ENCODE measurements at places on chromosomes 7 and 10.

DNA sequence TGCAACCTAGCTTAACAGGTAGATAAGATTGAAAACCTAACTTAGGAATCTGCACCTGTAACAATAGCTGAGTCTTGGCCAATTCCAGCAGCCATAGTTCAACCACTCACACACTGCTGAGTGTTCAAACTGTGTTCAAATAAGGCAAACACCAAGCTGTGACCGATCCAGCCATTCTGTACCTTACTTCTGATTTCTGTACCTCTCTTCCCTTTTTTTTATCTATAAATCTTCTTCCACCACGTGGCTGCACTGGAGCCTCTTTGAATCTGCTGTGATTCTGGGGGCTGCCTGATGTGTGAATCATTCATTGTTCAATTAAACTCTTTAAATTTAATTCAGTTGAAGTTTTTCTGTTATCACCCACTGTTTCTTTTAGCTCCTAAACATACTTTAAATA, 15.7 kb upstream of the FOXL3 start:
- no peak for DNase-seq

GRCh38 chr10:43228783-43229207, 38.1 kb downstream of the RASGEF1A start:
- DNase-seq = no peak

DNA sequence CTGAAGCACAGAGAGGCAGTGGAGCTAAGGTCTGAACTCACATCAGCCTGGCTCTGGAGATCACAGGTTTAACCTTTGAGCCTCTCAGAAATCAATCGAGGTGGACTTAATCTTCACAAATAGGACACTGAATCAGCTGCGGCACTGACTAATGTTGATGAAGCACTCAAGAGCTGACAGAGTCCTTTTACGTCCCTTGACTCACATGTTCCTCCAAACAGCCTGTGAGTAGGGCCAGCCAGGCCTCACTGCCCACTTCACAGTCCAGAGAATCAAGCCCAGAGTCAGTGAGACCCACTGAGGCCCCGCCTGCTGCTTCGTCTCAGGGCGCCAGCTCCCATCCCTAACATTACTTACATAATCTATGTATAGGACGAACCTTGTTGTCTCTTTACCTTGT, 63.1 kb downstream of the TNS3 start:
- no peak for DNase-seq

DNA sequence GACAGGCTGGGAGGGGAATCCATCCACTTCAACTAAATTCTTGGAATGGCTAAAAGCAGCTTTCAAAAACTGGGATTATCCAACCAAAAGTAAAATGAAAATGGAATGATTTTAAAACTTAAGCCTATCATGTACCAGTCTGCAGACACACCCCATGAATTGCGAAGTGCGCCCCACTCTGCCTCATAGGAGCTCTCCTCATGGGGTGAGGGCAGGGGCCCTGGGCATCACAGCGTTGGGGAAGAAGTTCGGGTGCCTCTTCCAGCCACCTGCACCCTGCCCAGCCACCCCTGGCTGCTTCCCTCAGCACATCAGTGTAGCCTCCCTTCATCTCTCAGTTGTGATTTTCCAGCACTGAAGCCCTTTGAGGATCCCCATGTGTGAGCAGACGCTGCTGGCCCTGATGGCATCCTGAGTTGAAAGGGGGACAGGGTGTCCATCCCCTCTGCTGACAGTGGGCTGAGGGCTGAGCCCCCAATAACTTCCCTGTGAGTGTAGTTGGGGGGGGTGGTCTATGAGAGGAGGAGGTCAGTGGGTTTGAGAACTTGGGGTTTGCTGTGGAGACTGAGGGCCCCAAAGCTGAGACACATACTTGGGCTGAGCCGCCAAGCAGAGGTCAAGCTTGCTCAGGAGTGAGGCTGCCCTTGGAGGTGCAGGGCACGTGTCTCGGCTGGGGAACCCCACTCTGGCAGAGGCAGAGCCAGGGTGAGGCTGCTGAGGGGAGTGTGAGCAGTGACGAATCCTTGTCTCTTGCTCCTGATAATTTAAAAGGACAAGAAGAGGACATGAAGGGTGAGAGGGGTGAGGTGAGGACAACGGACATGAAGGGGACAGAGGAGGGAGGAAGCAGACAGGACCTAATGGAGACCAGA, 542.1 kb downstream of the TCERG1L start:
- DNase-seq = no peak

- no peak for DNase-seq
Measured at GRCh38 chr7:73512018-73512780, 9.9 kb downstream of the BAZ1B start.

- no peak for DNase-seq
Measured at GRCh38 chr7:78444267-78444666, 645.7 kb downstream of the PHTF2 start.

DNA sequence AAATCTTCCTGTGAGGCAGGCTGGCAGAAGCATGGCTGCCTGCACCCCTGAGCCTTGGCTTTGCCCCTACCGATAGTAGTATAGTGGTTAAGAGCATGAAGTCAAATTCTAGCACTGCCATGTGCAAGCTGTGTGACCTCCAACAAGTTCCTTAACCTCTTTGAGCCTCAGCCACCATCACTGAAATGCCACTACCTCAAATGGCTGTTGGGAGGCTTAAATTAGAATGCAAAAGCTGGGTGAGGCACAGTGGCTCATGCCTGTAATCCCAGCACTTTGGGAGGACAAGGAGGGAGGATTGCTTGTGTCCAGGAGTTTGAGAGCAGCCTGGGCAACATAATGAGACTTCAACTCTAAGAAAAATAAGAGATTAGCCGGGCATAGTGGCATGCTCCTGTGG, 8.4 kb downstream of the SFRP5 start:
- DNase-seq = no peak

DNA sequence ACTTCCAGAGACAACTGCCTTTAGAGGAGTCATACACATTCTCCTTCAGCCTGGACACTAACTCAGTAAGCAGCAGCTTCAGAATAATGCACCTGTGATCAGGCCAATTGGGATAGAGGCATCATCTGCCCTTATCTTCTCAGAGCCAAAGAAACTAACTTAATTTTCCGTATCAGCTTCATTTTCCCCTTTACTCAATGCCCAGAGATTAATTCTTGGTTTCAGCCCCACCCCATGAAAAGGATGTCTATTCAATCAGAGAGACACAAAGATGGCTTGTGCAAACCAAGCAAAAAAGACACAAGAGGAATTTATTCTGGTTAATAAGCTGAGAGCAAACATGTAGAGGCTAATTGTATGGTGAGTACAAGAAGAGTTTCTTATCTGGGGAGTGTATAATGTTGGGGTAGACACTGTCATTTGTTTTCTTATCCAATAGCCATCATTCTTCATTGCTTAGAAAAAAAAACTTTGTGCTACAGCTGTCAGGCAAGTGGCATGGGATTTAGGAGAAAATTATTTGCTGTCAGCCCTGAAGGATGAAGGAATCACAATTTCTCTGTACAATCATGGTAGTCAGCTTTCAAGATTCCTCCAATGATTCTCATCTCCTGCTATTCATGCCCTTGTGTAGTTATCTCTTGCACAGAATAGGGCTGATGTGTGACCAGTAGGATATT, 38.7 kb upstream of the CCSER2 start:
- no peak for DNase-seq

GRCh38 chr7:148397551-148397950, 193.0 kb upstream of the C7orf33 start:
- DNase-seq = no peak

GRCh38 chr7:30997316-30997715, 33.6 kb downstream of the GHRHR start:
- no peak for DNase-seq

- no peak for DNase-seq
Measured at GRCh38 chr7:20454202-20454601, 123.5 kb downstream of the ITGB8 start.

DNA sequence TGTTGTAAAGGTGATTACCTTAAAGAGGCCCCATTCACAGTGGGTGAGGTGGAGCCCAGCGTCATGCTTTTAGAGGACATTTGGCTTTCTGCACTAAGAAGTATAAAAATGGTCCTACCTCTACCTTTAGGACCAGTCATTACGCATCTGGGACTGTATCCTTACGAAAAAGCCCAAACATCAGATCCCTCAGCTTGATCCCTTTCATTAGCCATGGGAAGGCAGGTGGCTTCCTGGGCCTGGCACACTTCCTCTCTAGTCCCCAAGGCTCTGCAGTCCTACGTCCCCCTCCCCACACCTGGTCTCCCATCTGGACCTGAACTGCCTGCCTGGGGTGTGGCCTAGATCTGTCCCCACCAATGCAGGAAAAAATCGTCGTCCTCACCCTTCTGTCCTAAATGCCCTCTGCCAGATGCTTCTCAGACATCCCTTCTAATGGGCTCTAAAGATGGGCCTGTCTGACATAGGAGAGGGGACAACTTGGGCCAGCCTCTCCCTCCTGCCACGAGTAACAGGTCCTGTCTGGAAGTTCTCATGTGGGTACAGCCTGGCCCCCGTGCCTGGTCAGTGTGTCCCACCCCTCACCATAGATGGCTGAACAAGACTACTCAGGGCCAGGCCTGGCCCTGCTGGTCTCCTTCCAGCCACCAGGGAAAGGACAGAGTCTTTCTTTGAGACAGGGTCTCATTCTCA, 11.8 kb upstream of the SLC18A3 start:
- no peak for DNase-seq

DNA sequence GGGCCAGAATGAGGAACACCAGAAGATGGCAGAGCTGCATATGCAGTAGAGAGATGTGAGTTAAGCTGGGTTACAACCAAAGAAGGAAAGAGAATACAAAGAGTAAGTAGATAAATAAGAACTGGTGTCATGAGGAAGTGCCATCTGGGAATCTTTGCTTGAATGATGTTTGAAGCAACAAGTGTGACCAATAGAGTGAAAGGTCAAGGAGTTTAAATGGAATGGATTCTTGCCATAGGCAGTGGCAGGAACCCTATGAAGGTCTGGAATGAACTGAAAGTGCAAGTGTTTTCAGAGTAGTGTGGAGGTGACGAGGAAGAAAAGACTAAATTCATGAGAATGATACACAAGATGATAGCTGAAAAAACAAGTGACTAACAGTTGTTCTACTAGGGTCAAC, 21.6 kb downstream of the MEST start:
- DNase-seq = no peak

DNA sequence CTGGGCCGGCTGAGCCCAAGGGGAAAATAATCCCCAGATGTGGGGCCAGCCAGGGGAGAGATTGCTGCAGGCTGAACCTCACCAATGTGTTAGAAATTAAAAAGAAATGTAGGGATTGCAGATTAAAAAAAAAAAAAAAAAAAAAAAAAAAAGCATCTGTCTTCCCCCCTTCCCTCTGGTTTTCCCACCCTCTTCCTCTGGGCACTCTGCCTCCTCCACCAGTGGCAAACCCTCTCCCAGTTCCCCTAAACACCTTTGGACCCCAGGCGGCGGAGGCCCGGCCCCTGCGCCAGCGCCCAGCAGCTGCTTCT, 7.1 kb downstream of the MNX1 start:
- DNase-seq = no peak

- DNase-seq = peak; percentile 60
Measured at GRCh38 chr7:150378115-150378852, 846 bp upstream of the ZNF775 start.

GRCh38 chr7:47605816-47606575, 24.1 kb upstream of the TNS3 start:
- no peak for DNase-seq

DNA sequence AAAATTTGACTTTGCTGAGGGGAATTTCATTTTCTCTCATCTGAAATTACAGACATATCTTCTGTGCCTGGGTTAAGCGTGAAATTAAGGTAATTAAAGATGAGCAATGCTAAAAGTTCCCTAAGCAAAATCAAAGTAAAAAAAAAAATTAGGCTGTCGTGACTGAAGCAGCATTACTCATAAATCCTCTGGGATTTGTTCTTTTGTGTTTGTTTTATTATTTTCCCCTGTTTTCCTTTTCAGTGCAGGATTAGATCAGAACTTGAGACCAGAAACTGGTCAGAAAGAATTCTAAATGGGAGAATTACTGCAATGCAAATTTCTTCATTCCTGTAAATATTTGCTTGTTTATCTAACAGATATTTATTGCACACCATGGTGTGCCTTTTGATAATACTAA, 141.4 kb upstream of the BET1 start:
- DNase-seq = no peak

DNA sequence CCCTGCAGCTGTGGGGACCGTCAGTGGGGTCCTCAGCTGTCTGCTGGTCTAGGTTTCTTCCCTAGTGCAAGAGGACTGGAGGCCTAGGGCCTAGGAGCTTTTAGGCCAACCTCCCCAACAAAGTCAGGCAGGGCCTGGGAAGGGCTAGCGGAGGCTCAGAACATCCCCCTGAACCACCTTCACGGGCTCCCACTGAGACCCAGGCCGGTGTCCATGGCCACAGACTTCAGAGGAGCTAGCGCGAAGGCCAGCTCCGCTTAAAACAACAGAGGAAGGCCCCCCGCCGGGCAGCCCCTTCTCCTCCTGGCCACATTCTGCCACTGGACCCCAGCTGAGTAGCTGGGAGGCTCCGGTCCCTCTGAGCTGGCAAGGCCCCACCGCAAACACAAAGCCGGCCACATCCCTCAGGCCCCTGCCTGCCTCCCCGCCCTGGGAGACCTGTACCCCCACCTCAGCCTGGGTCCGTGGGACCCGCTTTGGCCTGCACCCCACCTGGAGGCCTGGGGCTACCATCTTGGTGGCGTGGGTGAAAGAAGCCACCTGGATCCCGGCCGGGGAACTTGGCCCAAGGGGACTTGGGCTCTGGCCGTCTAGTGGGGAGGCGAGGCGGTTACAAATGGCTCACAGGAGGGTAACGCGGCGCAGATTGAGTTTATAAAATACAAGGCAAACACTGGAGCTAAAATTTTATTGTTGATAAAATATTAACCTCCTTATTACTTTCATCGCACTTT, 5.4 kb upstream of the UNCX start:
- DNase-seq = no peak

GRCh38 chr7:37826825-37827224, 21.6 kb upstream of the NME8 start:
- DNase-seq = no peak

DNA sequence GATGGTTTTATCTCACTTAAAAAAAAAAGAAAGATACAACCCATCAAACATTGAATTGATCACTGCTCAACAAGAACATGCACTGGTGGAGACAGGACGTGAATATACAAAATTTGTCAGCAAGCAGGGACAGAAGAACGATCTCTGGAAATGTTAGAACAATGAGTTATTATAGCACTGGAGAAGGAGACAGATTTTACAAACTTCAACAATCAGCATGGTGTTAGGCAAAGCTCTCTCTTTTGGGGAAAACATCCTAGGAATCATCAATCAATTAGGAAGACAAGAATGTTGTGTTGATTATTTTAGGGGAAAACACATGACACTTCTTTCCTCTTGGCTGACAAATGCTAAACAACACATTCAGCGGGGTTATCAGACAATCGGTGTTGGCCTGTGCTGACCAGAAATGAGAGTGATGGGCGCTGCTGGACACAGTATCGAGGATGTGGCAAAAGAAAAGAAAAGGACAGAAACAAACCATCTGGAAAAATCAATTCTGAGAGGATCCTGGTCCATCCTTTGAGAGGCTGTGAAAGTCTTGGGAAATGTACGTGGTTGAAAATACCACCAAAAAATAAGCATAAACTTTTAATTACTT, 103.9 kb downstream of the RAPGEF5 start:
- DNase-seq = no peak

Measured in CD4-positive, alpha-beta T cell treated with Interleukin-21 for 1 hour (primary cell).